Lung (tissue), 17 donors: ENCODE measurements at places on chromosomes 12 and 14. TPM values are rescaled to one million over a fixed set of nuclear protein-coding genes. Genes with fewer than 3 reads are reported as not detected.

GRCh38 chr12:123148223-123148622 lies 2.7 kb downstream of the PITPNM2 start:
- no peak for DNase-seq

DNA sequence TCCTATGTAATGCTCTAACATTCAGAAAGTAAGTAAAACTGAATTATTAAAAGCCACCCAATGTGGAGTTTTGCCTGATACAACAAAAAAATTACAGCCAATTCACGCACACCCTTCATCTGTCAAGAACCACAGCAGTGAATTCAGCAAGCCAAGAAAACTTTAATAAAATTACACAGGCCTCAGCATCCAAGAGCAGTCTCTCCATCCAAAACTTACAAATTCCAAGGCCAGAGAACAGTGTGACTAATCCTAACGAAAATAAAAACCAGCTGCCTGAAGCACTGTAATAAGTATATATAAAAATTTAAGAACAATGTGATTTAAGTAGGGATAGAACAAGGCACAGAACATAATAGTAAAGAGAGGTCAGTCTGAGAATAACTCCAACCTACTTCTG lies 54.2 kb downstream of the SIX6 start:
- DNase-seq, result peak; percentile 75

- DNase-seq, result no peak
Measured at GRCh38 chr14:84806622-84807021, 723.3 kb upstream of the FLRT2 start.

GRCh38 chr12:64813723-64814122 lies 10.7 kb upstream of the TBC1D30 start:
- no peak for DNase-seq

DNA sequence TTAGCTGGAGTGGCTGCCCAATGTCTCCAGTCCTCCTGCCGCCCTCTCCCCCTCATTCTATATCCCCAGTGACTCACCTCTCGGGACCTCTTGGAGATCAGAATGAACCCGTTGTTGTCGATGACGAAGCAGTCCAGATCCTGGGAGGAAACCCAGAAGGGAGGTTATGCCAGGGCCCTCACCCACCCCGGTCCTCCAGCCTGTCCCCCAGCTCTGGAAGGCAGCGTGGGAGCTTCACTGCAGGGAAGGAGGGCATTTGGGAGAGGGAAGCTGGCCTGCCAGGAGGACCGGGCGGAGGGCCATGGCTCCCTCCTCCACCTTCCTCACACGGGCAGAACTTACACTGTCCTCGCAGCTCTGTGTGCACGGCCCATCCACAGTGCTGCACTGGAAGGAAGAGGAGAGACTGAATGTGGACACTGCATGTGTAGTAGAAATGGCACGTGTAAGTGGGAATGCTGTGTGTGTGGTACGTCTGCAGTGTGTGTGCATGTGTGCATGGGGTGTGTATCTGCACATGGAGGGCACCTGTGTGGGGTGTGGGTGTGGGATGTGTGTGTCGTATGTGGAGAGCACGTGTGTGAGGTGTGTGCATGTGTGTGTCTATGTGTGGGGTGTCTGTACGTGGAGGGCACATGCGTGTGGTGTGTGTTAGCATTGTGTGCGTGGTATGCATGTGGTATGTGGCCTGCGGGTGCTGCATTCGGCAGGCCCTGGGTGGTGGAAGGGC lies 10.0 kb upstream of the LRTM2 start:
- no peak for DNase-seq

DNA sequence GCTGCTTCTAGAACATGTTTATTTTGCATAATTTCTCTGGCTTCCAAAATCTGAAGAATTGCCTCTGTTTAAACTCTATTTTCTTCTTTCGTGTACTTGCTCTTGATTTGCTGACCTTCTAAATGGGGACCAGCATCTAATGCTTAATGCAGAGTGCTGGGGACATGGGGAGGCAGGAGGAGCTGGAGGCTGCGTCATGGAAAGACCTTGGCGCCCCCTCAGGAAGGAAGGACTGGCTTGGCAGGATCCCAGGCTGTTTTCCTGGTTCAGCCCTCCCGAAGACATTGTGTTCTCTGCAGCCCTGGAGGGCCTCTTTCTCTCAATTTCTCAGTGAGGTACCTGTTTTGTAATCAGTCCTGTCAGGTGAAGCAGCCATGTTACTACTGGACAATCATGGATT lies 5.5 kb downstream of the PRKCH start:
- peak; percentile 76 for DNase-seq

GRCh38 chr14:88323523-88324199 lies 592 bp upstream of the KCNK10 start:
- peak; percentile 58 for DNase-seq

GRCh38 chr12:27385766-27386564 lies 53.3 kb downstream of the BMAL2 start:
- DNase-seq, result no peak

DNA sequence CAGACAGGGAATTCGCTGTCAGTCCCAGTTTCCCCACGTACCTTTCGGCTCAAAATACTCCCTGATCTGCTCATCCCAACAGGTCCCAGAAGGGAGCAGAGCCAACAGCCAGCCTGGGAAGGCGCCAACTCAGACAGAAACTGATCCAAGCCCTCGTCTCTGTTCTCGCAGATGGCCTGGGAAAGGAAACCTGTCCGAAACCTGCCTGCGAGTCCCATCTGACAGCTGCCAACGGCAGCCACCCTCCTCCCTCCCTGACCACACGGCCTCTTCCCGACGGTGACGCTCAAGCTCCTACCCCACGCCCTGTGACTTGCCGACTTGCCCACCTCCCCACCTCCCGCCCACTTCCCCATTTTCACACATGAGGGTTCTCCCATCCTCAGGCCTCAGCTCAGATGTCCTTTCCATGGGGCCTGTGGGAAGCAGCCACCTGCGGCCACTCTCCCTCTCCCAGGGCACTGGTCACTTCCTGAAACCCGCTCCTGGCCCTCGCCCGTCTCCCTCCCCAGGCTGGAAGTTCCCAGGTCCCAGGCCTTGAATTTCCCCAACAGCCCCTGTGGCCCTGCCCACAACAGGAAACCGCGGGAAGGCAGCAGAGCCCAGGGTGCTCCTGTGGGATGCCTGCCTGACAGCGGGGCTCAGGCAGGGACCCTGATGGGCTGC lies 60.9 kb upstream of the FBRSL1 start:
- DNase-seq, result no peak

DNA sequence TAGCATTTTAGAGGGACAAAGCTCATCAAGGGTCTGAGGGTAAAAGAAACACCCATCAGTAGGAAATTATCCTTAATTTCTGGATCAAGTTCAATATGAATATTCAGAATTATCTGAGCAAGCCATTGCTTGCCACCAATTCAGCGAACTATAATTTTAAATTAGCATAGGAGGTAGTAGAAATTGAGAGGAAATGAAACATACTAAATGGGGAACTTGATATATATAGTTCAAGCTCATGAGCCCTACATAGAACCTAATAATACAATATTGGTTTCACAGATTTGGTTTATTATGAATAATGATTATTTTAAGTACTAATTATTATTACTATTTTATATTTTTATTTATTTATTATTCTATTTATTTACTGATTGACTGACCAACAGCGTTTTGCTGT lies 42.1 kb upstream of the GXYLT1 start:
- DNase-seq, result no peak

DNA sequence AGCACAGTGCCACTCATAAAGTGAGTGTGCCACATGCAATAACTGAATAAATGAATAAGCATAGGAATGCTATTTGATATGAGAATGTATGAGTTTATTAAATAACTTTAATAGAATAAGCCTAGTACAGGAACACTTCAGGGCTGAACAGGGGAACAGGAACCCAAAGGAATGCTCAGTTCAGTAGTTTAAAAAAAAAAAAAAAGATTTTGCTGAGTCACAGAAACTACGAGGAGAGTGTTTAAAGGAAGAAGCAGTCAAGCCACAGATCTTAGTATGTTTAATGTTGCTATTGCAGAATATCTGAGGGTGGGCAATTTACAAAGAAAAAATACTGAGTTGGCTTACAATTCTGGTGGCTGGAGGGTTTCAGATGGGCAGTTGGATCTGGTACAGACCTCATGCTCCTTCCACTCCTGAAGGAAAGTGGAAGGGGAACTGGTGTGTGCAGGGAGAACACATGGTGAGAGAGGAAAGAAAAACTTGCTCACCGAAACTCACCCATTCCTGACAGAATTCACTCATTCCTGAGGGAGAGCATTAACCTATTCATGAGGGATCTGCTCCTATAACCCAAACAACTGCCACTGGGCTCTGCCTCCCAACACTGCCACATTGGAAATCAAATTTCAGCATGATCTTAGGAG lies 880.3 kb upstream of the MGAT4C start:
- no peak for DNase-seq

- no peak for DNase-seq
Measured at GRCh38 chr12:118126119-118126757, 9.7 kb upstream of the PEBP1 start.

DNA sequence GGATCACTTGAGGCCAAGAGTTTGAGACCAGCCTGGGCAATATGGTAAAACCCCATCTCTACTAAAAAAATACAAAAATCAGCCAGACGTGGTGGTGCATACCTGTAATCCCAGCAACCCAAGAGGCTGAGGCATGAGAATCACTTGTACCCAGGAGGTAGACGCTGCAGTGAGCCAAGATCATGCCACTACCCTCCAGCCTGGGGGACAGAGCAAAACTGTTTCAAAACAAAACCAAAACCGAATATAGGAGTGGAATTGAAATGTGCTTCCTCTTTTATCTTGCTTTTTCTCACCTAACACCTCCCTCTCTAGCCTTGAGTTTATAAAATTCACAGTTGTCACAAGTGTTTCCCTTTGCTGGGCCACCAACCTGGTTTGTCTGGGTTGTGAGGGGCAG lies 181.9 kb downstream of the PAH start:
- no peak for DNase-seq

GRCh38 chr14:52553002-52553670 lies 500 bp downstream of the GPR137C start:
- DNase-seq, result peak; percentile 53

GRCh38 chr12:49917788-49918173 lies 14.1 kb upstream of the FAIM2 start:
- no peak for DNase-seq

DNA sequence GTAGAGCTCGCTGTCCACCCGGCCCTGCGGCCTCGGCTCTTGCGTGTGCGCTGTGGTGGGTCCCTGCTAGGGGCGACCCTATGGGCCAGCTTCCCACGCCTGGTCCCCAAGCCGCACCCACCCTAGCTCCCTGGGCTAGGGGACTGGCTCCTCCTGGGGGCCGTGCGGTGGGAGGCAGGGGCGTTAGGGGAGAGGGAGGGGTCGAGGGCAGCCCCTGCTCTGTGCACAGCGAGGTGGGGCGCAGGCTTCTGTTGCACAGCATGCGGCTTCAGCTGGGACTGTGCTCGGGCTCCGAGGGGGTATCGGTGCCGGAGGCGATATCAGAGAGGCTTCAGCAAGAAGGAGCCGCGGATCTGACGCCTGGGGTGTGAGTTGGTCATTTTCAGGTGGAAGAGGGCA lies 86.1 kb downstream of the ALG10 start:
- no peak for DNase-seq

GRCh38 chr14:52885230-52885629 lies 65.6 kb downstream of the FERMT2 start:
- DNase-seq, result peak; percentile 19

DNA sequence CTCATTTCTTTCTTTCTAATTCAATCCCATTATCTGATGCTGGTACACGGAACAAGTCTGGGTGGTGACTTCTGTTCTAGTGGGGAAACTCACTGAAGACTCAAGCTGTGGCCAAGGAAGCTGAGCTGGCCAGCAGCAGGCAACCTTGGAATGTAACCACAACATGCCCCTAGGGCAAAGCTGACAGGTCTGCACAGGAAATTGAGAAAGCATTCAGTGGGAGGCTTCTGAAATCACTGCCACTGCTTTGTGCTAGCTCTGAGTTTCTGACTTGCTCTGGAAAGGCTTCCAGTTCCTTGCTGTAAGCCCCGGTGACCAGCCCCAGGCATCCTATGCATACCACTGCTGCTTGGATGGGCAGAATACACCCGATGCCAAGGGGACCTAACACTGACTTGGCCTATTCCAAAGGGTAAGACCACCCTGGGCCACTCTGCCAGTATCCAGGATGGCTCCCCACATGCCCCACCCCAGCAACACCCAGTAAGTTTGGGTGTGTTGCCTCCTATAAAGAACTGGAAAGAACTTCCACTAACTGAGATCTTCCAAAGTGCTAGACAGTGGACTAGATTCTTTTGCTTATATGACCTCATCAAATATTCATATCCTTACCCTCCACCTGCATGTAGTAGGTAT lies 84.5 kb upstream of the CDKN3 start:
- no peak for DNase-seq

- DNase-seq, result peak; percentile 21
Measured at GRCh38 chr12:92331383-92331782, 185.7 kb upstream of the BTG1 start.

DNA sequence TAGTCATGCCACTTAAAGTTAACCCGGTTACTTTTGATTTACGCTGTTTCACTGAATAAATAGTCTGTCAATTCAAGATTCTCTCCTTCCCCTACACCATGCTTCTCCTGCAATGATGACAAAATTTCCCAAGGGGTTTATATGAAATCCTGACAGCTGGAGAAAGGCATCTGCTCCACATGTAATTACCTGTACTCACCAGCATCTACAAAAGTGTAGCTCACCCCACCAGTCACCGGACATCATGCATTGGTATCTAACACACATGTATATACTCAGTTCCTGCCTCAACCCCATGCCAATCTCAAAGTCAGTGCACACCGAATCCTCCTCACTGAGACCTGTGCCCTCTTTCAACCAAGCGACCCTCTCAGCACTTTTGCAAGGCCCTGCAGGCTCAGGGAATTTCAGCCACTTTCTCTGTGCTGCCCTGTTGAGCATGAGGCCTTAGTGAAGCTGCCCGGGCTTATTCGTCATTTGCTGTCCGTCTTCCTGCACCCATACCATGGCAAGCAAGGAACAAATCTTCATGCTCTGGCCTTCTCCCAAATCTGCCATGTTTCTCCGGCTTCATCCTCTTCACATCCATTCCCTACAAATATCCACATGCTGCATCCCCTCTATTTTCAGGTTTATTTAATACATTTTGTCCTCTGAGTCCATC lies 131.6 kb downstream of the SEC23A start:
- DNase-seq, result no peak

DNA sequence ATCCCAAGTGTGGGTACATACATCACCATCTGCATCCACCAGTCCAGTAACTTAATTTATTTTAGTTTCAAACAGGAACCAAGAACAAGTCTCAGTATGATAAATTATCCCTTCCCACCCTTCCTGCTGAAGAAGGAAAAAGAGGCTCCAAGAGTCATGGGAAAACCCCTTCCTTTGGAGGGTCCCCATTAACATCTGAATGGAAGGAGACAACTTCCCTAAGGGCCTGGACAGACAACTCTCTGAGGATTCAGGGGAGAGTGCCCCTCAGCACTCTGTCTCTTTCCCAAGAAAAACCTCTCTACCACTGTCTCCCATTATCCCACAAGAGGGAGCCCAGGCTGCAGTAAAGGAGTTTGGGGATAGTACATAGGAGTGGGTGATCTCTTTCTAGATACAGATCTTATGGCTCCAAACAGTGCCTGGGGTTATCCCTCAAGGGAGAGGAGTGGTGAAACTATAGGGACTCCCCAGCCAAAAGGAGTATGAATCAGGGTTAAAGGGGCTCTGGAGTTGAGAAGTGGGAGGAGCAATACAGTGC lies 6.2 kb downstream of the WNT10B start:
- DNase-seq, result no peak

The IAPP gene
- not detected for total RNA-seq

The C12orf42 gene
- total RNA-seq, result not detected

The TSPAN8 gene
- 11.8 TPM for total RNA-seq

The TMEM30B gene
- 22.8 TPM for total RNA-seq

The HOXC4 gene
- 0.86 TPM for total RNA-seq

The MGP gene
- total RNA-seq, result 592 TPM

The NOS1 gene
- total RNA-seq, result 0.80 TPM

The CCDC175 gene
- total RNA-seq, result 0.34 TPM

The CRACR2A gene
- 6.8 TPM for total RNA-seq
